Right lobe of liver (tissue), 6 donors: ENCODE measurements at places on chromosomes 5 and 9.

- no peak for DNase-seq
Observed at GRCh38 chr5:63022403-63022802, 443.8 kb downstream of the LRRC70 start.

DNA sequence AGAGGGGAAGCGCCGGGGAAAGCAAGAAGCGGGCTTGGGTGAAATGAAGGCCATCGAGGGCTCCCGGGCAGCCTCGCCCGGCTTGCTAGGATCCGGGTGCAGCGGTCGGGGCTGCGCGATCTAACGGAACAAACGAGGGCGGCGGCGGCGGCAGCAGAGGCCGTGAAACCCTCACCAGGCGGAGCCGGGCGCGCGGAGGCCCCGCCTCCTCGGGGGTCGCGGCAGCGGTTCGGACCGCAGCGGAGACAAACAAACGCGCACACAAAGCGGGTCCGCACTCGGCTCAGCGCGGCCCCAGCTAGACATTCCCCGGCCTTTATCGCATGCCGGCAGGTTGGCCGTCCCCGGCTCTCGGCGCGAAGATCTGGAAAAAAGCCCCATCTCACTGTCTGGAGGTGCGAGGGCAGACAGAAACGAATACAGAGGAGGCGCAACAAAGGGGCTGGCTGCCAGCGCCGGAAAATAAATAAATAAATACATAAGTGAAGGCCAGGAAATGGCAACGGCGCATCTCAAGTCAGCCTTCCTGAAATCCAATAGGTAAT, 10.5 kb upstream of the TRIM36 start:
- peak; percentile 49 for DNase-seq

- DNase-seq = peak; percentile 21
Observed at GRCh38 chr5:661891-662750, 31.0 kb downstream of the TPPP start.

DNA sequence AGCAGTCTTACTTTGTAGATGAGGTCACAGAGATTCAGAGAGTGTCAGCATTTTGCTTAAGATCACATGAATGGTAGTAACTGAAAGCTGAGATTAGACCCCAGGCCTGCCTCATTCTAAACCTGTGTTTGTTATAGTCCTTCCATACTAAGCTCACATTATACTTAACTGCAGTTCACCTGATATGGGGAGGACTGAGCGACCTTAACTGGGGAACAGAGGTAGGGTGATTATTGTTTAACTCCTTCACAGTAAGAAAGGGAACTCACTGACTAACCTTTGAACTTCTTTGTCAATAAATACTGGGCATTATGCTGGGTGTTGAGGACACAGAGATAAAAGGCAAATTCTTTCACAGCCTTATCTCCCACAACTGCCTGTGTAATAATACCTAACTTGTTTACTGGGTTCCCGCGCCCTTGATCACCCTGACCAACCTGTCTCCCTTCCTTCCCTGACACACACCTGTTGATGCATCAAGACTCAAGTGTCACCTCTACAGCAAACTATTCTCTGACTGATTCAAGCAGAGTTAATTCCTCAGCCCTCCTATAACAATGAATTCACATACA, 27.2 kb downstream of the DEPDC1B start:
- no peak for DNase-seq

GRCh38 chr5:17080361-17080760, 137.1 kb upstream of the BASP1 start:
- DNase-seq = no peak

GRCh38 chr5:143657647-143658285, 154.2 kb upstream of the HMHB1 start:
- DNase-seq = no peak

GRCh38 chr5:38307845-38308244, 49.5 kb downstream of the EGFLAM start:
- no peak for DNase-seq
